ENCODE measurements at places on chromosomes 4 and X.
A peak's percentile ranks its signal among the peaks of the same experiment; 100 is the strongest.

DNA sequence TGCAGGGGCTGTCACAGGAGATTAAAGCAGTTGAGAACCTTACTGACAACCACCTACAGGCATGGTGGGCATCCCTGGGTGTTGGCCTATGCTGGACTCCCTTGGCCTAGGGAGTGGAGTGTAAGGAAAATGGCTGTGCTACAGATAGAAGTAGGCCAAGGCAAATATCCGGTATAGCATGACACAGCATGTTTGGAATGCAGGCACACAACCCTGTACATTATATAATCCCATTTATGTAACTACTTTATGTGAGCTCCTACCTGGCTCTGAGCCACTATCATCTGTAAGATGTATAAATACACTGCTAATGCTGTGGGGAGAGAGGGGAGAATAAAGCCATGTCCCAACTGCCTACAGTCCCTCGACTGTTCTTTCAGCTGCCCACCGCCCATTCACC, 38.7 kb upstream of the KCTD8 start:
- no peak for DNase-seq

DNA sequence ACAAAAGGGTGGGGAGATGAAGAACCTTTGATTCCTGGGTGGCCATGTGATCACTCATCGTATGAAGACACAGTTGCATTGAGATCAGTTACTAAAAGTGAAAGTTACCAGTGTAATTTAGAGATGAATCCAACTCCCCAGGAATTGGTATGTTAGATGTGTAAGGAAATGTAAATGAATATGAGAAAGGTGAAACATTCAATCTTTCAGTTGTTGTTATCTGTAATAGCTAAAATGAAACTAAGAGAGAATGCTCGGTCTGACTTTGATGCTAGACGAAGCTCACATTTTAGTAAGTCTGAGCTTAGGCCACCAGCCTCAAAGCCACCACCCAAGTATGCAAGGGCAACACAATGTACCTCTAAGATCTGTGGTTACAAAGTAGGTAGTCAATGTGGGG, 194.3 kb upstream of the POF1B start:
- no peak for DNase-seq

DNA sequence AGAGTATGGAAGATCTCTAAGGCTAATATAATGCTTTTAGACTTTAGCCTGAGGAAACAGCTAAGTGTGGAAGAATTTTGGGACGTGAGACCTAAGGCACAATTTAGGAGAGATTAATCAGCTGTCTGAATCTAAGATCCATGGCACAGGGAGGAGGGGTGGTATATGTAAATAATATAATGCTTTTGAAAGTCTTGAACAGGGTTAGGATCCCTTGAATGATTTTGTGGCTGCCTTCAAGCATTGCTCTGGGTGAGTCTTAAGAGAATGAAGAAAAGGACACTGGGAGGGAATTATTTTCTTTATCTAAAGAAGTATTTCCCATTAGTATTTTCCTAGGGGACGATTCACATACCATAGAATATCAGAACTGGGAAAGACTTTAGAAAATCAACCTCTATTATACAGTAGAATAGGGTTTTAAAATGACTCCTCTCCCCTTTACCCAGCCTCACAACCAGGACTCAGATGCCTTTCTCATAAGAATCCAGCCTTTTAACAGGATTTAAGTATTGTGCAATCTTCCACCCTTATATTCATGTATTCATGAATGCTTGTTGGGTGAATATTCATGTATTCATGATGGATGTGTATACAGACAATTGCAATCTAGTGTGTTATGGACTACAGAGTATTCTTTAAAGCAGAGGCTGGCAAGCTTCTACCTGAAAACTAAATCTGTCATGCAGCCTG, 664.2 kb upstream of the CPEB2 start:
- no peak for DNase-seq

DNA sequence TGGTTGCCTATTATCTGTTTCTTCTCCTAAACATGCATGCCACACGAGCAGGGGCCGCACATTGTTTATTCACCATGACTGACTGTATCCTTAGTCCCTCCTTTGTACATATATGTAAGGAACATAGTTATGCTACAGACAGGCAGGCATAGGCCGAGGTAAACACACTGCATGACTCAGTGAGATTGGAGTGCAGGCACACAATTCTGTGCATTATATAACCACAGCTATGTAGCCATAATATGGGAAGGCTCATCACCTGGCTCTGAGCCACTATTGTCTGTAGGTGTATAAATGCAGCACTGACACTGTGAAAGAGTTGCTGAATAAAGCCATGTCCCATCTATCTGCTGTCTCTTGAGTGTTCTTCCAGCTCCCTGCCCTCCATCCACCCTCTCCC, 431.6 kb downstream of the IDS start:
- no peak for DNase-seq

DNA sequence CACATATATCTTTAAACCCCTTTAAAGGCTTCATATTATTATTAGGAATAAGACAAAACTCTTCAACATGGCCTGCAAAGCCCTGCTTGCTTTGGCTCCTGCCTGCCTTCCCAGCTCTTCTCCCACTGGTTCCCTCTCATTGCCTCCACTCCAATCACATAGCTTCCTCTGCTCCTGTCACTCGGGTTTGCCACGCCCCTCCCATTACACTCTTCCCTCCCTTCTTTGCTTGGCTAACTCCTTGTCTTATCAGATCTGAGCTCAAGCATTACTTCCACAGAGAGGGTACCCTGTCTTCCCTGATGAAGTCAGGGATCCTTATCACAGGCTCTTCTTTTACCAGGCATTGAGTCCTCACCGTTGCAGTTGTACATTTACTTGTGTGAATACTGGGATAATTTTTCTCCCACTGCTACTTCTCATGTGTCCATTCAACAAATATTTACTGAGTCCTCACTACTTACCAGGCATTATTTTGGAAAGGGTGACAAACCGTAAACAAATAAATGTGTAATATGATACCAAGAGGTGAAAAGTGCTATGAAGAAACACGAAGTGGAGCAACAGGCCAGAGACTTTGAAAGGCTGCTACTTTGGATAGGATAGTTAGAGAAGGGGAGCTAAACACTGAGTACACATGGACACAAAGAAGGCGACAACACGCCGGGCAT, 3.2 kb upstream of the VGLL1 start:
- no peak for DNase-seq

DNA sequence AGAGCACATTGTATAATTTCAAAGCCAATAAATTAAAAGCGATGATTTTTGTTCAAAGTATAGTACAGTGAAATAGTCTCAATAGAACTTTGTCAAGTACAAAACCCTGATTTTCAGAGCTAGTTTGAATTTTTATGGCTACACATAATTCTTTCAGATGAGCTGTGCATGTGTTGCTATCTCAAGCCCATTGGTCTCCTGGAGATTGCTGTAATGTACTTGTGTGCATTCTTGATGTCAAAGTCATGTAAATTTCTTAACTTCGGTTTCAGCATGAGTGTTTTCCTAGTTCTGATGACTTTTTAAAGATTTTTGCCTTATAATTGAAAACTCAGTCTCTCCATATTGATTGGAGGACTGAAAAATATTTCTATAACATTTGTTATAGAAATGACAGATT, 200.8 kb downstream of the CEP135 start:
- DNase-seq, result no peak

DNA sequence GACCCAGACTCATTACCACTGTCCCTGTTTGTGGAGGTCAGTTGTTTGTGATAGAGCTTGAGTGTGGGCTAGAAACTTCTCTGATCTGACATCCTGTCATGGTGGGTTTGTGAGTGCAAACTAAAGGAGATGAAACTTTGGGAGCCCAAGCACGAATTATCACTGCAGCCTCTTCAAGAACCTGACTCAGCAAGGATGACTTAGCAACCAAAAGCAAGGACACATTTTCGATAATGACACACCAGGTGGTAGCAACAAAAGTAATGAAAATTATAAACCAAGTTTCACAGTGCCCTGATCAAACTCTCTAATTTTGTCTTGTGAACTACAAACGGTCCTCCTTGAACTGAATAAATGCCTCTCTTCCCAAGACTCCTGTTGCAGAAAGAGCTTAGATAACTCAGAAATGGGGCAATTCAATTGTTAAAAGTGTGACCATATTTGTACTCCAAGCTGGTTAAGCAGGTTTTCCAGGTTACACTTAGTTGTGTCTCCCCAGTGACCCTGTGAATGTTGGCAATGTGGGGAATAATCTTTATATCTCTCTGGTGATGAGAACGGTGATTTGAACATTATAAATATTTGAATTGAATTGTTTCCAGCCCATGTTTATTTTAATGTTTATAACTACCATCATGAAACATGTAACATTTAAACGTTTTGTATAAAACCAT, 52.6 kb upstream of the ATP8A1 start:
- DNase-seq, result no peak

- no peak for DNase-seq
Measured at GRCh38 chr4:99800332-99801004, 16.2 kb upstream of the DAPP1 start.

DNA sequence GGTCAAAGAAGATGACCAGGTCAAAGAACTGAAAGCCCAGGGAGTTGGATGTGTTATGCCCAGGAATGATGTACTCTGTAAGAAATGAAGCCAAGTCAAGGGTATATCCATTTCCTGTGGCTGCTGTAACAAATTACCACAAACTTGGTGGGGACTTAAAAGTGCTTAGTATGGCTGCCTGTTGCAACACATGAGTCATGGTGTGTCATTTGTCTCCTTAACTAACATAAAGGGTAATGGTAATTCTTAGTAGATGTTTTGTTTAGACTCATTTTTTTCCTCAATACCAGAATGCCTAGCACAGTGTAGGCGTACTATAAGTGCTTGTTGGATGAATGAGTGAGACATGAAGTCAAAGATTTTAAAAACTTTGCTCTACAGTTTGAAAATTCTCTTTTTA, 45.7 kb downstream of the SYTL5 start:
- no peak for DNase-seq

GRCh38 chrX:95907081-95907480, 777.6 kb upstream of the DIAPH2 start:
- no peak for DNase-seq

DNA sequence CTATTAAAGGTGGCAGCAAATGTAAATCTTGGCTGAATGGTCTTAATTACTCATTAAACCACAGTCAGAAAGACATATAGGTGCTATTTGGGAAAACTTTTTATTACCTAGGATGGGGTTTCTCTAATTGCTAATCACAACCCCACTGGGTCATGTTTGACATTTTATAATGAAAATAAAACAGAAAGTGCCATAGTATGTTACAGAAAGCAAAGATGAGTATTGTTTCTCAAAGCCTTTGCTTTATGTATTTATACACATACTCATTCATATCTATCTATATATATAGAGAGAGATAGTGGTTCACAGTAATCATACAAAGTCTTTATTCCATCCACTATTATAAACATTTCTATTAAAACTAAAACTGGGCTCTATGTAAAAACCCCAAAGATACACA, 18.2 kb downstream of the TMEM184C start:
- no peak for DNase-seq

DNA sequence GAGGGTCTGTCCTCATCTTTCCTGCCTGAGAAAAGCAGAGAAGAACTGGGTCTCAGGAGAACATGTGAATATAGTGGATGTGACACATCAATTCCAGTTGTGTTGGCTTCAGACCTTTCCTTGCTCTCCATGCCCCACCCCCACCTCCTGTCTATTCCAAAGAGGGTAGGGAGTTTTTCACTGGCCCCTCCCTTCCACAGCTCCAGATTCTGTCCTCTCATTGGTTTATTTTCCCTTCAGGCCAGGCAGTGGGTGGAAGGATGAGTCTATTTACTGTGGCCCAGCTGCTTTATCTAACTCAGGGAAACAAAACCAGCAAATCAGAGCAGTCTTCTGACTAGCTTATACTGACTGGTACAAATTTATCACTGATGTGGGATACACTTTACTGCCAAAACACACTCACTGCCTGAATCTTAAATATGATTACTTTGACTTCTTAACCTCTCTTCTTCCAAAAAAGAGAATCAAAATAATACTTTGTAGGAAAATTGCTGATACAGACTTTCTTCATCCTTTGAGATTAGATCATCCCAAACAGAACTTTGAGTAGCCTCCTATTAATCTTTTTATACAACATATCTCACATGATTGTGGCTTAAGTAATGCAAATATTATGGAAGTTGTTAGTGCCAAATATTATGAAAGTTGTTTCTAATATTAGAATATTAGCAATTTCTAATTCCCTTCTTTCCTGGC, 221.2 kb downstream of the MID1 start:
- DNase-seq, result no peak

GRCh38 chrX:18733287-18733686, 25.8 kb downstream of the PPEF1 start:
- DNase-seq, result no peak

- no peak for DNase-seq
Measured at GRCh38 chr4:10535912-10536311, 78.7 kb upstream of the ZNF518B start.

DNA sequence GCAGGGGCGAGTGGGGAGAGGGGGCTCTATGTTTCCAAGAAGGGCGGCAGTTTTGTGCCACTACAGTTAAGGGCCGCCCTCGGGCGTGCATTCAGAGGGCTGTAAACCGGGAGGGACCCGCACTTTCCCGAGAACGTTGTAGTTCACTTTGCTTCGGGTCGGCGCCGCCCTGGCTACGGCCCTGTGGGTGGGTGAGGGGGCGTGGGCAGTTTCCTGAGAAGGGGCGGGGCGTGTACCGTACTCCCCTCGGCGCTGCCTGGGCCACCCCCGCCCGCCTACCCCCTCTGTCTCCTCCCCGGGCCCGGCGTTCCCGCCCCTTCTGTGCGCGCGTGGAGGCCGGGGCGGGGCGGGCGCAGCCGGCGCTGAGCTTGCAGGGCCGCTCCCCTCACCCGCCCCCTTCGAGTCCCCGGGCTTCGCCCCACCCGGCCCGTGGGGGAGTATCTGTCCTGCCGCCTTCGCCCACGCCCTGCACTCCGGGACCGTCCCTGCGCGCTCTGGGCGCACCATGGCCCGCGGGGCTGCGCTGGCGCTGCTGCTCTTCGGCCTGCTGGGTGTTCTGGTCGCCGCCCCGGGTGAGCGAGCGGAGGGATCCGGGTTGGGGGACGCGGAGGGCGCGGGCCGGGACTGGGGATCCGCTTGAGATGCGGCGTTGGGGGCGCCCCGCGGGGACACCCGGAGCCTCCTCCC, at the start of gene CD99:
TSS of gene CD99 (plus strand) at position 440 of the 687 bp plus-strand sequence. CDS start at position 506, 66 bp downstream.
- peak; percentile 96 for DNase-seq

DNA sequence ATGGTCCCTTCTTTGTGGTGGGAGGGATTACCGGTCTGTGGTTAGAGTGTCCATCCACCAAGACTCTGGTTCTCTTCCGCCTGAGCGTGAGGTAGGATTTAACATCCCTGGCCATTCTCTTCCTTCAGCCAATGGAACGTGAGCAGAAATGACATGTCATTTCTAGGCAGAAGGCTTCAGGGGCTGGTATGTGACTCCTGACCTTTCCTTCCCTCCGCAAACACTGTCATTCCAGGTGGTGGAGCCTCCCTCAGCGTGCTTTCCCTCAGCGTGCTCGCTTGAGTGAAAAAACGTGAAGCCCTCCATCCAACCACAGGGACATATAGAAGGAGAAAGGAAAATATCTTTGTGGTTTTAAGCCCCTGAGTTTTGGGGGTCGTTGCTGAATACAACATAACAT, 34.0 kb upstream of the SLC10A4 start:
- no peak for DNase-seq

DNA sequence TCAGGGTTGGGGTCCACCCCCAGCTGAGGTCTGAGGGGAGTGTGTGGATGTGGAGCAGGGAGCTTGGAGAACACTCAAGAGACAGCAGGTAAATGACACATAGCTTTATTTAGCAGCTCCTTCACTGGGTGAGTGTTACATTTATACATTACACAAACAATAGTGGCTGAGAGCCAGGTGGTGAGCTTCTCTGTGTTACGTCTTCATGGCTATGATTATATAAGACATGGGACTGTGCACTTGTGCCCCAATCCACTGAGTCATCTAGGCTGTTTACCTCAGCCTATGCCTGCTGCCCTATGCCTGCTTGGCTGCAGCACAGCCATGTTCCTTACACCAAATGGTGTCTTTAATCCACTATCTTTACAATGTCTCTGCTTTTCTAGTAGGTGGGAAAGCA, 459.6 kb downstream of the AFF2 start:
- no peak for DNase-seq
